ENCODE measurements at places on chromosomes 6 and 20. TPM values are rescaled to one million over a fixed set of nuclear protein-coding genes. Genes with fewer than 3 reads are reported as not detected.

DNA sequence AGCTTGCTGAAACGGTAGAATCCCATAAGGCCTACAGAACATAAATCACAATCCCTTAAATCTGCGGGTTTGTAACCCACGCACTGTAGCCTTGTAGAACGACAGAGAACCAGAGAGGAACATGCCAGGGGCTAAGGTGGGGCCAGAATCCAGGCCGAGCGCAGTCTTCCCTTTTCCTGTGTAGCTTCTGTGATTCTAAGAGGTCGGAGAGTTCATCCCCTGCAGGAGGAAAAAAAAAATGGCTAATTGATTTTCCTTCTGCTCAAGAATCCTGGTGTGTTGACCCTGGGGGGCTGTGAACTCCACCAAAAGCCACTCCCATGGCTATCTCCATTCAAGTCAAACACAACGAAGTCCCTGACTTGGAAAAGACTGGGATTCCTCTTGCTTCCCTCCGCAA, 96.3 kb downstream of the SPTLC3 start:
- H3K27ac ChIP-seq = no peak overlapping the region
- H3K4me3 ChIP-seq = no peak overlapping the region
- no peaks in the 10 kb centered on the region for H3K36me3 ChIP-seq
- no peaks in the 10 kb centered on the region for H3K4me1 ChIP-seq
- DNase-seq = no peak

DNA sequence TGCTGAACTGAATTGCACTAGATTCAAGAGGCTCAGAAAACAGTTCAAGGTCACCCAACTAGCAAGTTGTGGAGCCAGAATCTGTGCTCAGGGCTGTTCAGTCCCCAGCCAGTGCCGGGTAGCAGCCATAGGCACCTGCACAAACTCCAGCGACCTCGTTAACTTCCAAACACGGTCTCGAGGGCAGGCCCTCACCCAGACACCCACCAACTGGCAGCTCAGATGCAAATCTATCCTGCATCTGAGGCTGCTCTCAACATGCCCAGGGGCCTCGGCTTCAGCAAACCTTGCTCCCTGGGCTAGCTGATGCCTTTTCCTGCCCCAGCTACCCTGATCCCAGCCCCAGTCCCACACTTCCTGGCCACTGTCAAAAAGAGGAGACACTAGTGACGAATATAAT, 3.7 kb downstream of the JPH2 start:
- no peak overlapping the region for H3K4me3 ChIP-seq
- H3K27ac ChIP-seq = no peak overlapping the region
- H3K4me1 ChIP-seq = peaks cover 4% of the 10 kb centered on the region
- no peak for DNase-seq

GRCh38 chr6:81750681-81751387, 1.6 kb downstream of the TENT5A start:
- peak overlapping the region; percentile 83 for H3K27ac ChIP-seq
- no peak for DNase-seq
- H3K27me3 ChIP-seq = peaks cover 3% of the 10 kb centered on the region
- peaks cover 4% of the 10 kb centered on the region for H3K36me3 ChIP-seq

GRCh38 chr6:100099189-100100074, 105.4 kb upstream of the MCHR2 start:
- no peaks in the 10 kb centered on the region for H3K4me1 ChIP-seq
- no peaks in the 10 kb centered on the region for H3K36me3 ChIP-seq
- H3K4me3 ChIP-seq = no peak overlapping the region

GRCh38 chr20:49909499-49910339, 5.6 kb downstream of the SPATA2 start:
- H3K36me3 ChIP-seq = peaks cover 7% of the 10 kb centered on the region
- H3K27ac ChIP-seq = no peak overlapping the region
- H3K4me3 ChIP-seq = no peak overlapping the region
- H3K27me3 ChIP-seq = no peaks in the 10 kb centered on the region

DNA sequence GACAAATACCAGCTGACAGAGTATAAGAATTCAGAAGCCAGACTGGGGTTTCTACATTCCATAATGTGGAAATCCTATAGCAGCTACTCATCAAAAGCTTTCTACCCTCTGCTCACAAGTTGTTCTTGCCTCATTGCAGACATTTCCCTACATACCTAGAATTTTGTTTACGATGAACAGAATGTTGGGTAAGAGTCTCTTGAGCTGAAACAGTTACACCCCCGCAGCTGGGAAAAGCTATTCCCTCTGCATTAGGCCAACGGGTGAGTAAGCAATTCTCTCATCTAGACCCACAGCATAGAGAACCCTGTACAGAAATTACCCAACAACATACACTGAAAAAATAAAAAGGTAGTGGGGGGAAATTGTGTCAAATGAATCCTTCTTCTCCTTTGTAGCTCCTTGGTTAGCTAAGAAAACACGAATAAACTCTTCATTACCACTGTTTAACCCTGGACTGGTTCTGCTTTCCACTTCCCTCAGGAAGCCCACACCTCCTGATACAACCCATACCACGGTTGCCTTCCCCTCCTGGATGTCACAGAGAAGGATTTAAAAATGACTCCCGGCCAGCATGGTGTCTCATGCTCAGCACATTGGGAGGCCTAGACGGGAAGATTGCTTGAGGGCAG, 215.0 kb upstream of the SHLD1 start:
- H3K36me3 ChIP-seq = no peaks in the 10 kb centered on the region
- DNase-seq = no peak
- no peak overlapping the region for H3K27ac ChIP-seq
- H3K27me3 ChIP-seq = no peaks in the 10 kb centered on the region

DNA sequence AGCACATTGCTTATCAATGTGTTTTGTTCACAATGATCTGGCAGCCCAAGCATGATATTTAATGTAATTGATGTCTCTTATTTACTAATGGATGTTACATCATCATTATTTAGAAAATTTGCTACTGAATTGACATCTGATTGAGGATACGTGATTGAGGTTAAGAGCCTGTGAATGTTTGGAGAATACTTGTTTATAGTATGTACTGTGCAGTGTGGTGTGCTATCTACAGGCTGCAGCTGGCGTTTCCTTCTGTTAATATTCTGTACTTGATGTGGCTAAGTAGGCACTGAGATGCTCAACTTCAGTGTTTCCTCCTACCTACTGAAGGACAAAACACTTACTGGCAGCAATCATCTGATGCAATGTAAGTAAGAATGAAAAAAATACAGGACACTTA, 709.6 kb upstream of the FLRT3 start:
- no peaks in the 10 kb centered on the region for H3K27me3 ChIP-seq
- no peaks in the 10 kb centered on the region for H3K4me1 ChIP-seq
- H3K4me3 ChIP-seq = no peak overlapping the region
- no peak for DNase-seq
- no peak overlapping the region for H3K27ac ChIP-seq
- no peaks in the 10 kb centered on the region for H3K36me3 ChIP-seq

- H3K27me3 ChIP-seq = peaks cover 10% of the 10 kb centered on the region
- H3K4me1 ChIP-seq = peaks cover 3% of the 10 kb centered on the region
- no peak for DNase-seq
- H3K27ac ChIP-seq = no peak overlapping the region
These were observed 67.1 kb upstream of the SLC2A12 start for GRCh38 chr6:134119486-134119885.

DNA sequence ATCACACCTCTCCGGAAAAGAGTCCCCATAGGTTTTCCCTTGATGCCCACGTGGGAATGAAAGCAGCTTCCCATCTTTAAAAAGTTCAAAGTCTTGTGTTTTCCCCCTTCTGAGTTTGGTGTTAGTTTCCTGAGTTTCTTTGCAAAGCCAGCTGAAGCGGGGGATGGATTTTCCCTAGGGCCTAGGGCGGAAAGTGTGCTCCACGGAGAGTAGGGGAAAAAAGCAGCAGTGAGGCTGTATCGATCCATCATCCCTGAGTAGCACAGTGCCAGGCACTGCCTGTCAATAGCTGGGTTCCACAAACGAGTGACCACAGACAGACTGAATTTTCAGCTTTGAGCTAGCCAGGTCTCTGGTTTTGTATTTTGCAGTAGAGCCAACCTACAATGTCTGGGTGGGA, 1.3 kb downstream of the DAAM2 start:
- no peak overlapping the region for H3K4me3 ChIP-seq
- no peak for DNase-seq
- H3K27me3 ChIP-seq = peaks cover 33% of the 10 kb centered on the region

POPDC3 gene
- total RNA-seq = not detected

SAPCD1 gene
- total RNA-seq = 9.2 TPM

SGK2 gene
- 1.7 TPM for total RNA-seq

BIRC7 gene
- total RNA-seq = not detected

TTK gene
- 16.4 TPM for total RNA-seq

MAP7 gene
- 0.83 TPM for total RNA-seq

PKIG gene
- 3.4 TPM for total RNA-seq
